ENCODE measurements at places on chromosomes 5 and 9. TPM values are rescaled to one million over a fixed set of nuclear protein-coding genes. Genes with fewer than 3 reads are reported as not detected.
A peak's percentile ranks its signal among the peaks of the same experiment; 100 is the strongest.

DNA sequence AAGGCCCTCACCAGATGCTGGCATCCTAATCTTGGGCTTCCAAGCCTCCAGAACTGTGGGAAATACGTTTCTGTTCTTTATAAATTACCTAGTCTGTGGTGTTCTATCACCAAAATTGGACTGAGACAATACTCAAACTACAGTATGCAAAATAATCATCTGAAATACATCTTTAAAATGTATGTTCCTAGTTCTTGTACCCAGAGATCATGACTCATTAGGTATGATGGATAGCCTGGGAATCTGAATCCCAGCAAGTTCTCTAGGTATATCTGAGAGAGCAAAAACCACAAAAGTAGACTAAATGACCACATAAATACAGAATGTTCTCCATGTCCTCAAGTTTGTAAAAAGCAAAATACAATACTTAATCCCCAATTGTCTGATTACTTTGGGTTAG, 166.3 kb downstream of the YIPF5 start:
- no peaks in the 10 kb centered on the region for H3K36me3 ChIP-seq
- H3K27me3 ChIP-seq = no peaks in the 10 kb centered on the region
- H3K27ac ChIP-seq = no peak overlapping the region
- no peaks in the 10 kb centered on the region for H3K4me1 ChIP-seq
- H3K4me3 ChIP-seq = no peak overlapping the region

Gene CXCL14
- total RNA-seq = 1,054 TPM

DNA sequence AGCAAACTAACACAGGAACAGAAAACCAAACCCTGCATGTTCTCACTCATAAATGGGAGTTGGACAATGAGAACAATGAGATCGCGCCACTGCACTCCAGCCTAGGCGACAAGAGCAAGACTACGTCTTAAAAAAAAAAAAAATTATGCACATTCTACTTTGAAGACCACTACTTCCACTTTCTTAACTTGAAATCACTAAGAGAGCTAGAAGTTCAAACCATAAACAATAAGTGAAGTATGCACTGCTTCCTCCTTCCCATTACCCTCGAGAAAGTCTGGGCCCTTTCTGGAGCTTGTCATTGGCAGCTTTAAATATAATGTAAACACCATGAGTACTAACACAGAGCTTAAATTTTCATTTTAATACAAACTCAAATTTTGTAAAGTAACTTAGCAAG, 94.9 kb downstream of the TLE1 start:
- H3K27ac ChIP-seq = no peak overlapping the region
- no peak overlapping the region for H3K4me3 ChIP-seq
- H3K36me3 ChIP-seq = no peaks in the 10 kb centered on the region
- H3K27me3 ChIP-seq = no peaks in the 10 kb centered on the region
- DNase-seq = no peak

Gene C9orf43
- 0.59 TPM for total RNA-seq

Gene LEAP2
- 2.9 TPM for total RNA-seq

Gene GABBR2
- total RNA-seq = not detected

- H3K4me1 ChIP-seq = no peaks in the 10 kb centered on the region
- DNase-seq = no peak
- no peak overlapping the region for H3K4me3 ChIP-seq
- H3K27me3 ChIP-seq = no peaks in the 10 kb centered on the region
- H3K27ac ChIP-seq = peak overlapping the region; percentile 86
Observed at GRCh38 chr5:127872494-127872893, 169.3 kb downstream of the CCDC192 start.

DNA sequence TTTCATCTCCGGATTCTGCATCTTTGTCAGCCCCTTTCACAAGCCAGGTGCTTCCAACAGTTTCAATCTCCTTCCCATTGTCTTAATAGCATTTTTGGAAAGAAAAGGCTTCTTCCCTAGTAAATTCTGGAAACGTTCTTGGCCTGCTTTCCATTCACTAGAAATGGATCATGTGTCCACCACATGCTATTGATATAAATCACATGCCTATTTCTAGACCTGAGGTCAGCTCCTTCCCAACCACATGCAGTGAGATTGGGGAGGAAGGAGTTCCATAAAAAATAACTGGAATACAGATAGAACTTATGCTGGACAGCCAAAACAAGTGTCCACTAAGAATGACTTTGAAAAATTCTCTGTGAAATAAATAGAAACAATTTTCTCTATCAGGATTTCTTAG, 181.6 kb upstream of the TMEM161B start:
- H3K4me3 ChIP-seq = no peak overlapping the region
- no peaks in the 10 kb centered on the region for H3K4me1 ChIP-seq
- no peaks in the 10 kb centered on the region for H3K27me3 ChIP-seq
- H3K27ac ChIP-seq = no peak overlapping the region
- no peaks in the 10 kb centered on the region for H3K36me3 ChIP-seq

DNA sequence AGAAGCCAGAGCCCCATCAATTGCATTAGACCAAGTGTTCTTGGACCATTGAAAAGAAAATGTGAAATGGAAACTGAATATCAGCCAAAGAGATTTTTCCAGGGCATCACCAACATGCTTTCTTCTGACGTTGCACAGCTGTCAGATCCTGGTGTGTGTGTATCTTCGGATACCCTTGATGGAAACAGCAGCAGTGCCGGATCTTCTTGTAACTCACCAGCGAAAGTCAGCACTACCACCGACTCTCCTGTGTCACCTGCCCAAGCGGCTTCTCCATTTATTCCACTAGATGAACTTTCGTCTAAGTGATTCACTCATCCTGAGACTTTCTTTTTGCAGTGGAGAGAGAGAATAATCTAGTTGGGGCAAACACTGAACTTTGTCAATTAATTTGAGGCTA, 75.7 kb downstream of the PIP5K1B start:
- no peak for DNase-seq
- no peaks in the 10 kb centered on the region for H3K4me1 ChIP-seq
- H3K4me3 ChIP-seq = peak overlapping the region; percentile 69
- no peaks in the 10 kb centered on the region for H3K27me3 ChIP-seq
- peak overlapping the region; percentile 96 for H3K27ac ChIP-seq
- no peaks in the 10 kb centered on the region for H3K36me3 ChIP-seq

- no peak overlapping the region for H3K4me3 ChIP-seq
- no peak overlapping the region for H3K27ac ChIP-seq
- H3K36me3 ChIP-seq = no peaks in the 10 kb centered on the region
- no peaks in the 10 kb centered on the region for H3K4me1 ChIP-seq
- no peaks in the 10 kb centered on the region for H3K27me3 ChIP-seq
- no peak for DNase-seq
Observed at GRCh38 chr9:77063645-77064285, 44.3 kb downstream of the FOXB2 start.
